ENCODE measurements at places on chromosomes 2 and 18. TPM values are rescaled to one million over a fixed set of nuclear protein-coding genes. Genes with fewer than 3 reads are reported as not detected.

- no peak overlapping the region for H3K27ac ChIP-seq
- no peaks in the 10 kb centered on the region for H3K27me3 ChIP-seq
- no peaks in the 10 kb centered on the region for H3K4me1 ChIP-seq
- no peaks in the 10 kb centered on the region for H3K36me3 ChIP-seq
- H3K4me3 ChIP-seq: no peak overlapping the region
- DNase-seq: no peak
These were observed 384.0 kb downstream of the NBAS start for GRCh38 chr2:15177103-15177502.

- H3K4me3 ChIP-seq: no peak overlapping the region
- no peaks in the 10 kb centered on the region for H3K27me3 ChIP-seq
- H3K27ac ChIP-seq: no peak overlapping the region
- DNase-seq: no peak
These were observed 26.6 kb downstream of the FAHD2B start for GRCh38 chr2:97068074-97068473.

DNA sequence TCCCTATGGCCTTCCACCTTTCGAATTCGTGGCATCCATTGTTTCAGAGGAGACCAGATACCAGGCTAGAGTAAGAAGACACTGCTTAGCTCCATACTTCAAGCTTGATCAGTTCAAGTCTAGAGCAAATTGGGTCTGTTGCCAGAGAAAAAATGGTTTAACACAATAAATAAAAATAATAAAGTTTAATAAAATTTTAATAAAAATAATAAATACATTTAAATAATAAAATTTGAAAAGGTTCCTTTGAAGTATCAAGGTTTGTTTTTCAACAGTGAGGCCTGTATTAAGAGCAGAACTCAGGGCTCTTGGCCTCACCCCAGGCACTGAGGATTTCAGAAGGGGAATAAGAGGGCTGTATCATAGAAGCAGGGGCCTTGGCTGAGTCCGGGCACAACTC is 105.6 kb upstream of the REV1 start:
- no peak overlapping the region for H3K4me3 ChIP-seq
- H3K36me3 ChIP-seq: no peaks in the 10 kb centered on the region
- no peak for DNase-seq
- no peaks in the 10 kb centered on the region for H3K27me3 ChIP-seq

GRCh38 chr18:12313530-12314245 is 5.6 kb downstream of the TUBB6 start:
- no peaks in the 10 kb centered on the region for H3K36me3 ChIP-seq
- no peak for DNase-seq
- H3K4me1 ChIP-seq: peaks cover 3% of the 10 kb centered on the region
- peaks cover 3% of the 10 kb centered on the region for H3K27me3 ChIP-seq
- H3K27ac ChIP-seq: no peak overlapping the region
- H3K4me3 ChIP-seq: no peak overlapping the region

DNA sequence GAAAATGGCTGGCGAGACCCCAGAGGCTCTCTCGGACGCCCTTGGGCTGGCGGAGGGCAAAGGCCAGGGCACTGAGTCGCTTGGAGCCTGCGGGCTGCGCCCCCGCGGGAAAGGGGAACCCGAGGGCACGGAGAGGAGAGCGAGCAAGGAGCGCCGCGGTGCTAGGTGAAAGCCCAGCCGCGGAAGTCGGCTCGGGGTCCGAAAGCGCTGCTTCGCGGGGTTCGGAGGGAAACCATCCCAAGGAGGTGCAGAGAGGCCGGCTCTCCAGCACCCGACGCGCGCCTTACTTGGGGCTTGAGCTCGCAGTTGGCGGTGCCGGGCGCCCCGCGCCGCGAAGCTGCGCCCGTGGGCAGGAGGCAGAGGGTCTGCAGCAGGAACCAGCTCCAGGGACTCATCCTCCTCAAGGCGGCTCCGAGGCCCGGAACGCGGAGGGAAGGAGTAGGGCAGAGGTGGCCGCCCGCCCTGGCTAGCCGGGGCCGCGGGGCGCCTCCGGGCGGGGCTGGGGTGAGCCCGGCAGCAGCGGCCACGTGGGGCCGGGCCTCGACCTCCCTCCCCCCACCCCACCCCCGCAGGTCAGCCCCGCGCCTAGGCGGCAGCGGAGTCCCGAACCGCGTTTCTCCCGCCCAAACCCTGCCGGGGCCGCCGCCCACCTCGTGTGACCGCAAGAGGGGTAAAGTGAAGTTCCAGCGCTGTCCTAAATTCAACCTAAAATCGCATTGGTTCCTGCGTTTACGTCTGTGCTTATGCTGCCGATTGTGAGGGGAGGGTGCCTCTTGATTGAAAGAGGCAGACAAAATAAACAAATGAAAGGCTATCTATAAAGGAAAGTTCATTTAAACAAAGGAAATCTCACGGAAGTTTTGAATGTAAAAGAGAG is at the start of gene TRABD2A:
TRABD2A (minus strand) TSS at position 440 of the 877 bp plus-strand sequence; CDS start at position 395, 45 bp downstream.
- H3K4me1 ChIP-seq: no peaks in the 10 kb centered on the region
- peak within 1 kb of the TSS; percentile 66 for H3K27ac ChIP-seq
- H3K4me3 ChIP-seq: peak within 1 kb of the TSS; percentile 65
- peak; percentile 69 for DNase-seq
- peaks cover 5% of the 10 kb centered on the region for H3K27me3 ChIP-seq
- H3K36me3 ChIP-seq: no peaks in the 10 kb centered on the region

- H3K27me3 ChIP-seq: no peaks in the 10 kb centered on the region
- no peak overlapping the region for H3K4me3 ChIP-seq
These were observed 14.6 kb downstream of the RAMP1 start for GRCh38 chr2:237873897-237874551.

Gene SMYD5
- 9.4 TPM for total RNA-seq

Gene DUSP19
- 2.0 TPM for total RNA-seq

DNA sequence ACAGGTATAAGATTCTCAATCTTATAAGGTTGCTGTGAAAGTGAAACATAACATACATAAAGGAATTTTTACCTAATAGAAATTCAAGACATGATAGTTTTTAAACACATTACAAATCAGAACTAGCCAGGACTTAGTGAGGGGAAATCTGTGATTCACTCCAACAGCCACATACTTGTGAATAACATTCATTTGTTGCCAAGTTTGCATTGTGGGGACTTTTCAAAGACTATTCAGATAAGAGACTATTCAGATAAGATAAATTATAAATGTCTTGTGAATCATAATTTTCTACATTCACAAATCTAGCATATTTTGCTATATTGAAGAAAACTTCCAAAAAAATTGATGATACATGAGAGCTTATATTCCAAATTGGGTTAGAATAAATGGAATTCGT is 345.3 kb upstream of the CDH20 start:
- H3K36me3 ChIP-seq: no peaks in the 10 kb centered on the region
- H3K27me3 ChIP-seq: no peaks in the 10 kb centered on the region
- no peak for DNase-seq
- no peak overlapping the region for H3K27ac ChIP-seq

DNA sequence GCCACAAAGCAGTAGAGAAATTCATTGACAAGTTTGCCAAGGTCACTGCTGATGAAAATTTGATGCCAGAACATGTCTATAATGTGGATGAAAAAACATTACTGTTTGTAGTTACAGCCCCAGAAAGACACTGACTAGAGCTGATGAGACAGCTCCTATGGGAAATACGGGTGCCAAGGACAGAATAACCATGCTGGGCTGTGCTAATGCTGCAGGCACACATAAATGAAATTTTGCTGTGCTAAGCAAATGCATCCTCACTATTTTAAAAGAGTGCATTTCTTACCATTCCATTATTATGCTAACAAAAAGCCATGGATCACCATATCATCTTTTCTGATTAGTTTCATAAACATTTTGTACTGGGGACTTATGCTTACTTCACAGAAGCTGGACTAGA is 208.2 kb downstream of the FHOD3 start:
- no peak overlapping the region for H3K4me3 ChIP-seq
- no peak for DNase-seq
- H3K27me3 ChIP-seq: no peaks in the 10 kb centered on the region
- H3K36me3 ChIP-seq: no peaks in the 10 kb centered on the region
- no peaks in the 10 kb centered on the region for H3K4me1 ChIP-seq

DNA sequence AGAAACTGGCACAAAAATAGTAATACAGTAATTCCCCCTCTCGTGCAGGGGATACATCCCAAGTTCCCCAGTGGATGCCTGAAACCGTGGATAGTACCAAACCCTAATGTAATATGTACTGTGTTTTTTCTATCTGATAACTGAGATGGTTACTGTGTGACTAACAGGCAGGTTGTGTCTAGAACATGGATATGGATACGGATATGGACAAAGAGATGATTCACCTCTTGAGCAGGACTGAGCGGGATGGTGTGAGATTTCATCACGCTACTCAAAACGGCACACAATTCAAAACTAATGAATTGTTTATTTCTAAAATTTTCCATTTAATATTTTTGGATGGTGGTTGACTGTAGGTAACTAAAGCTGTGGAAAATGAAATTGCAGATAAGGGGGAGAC is 3.4 kb downstream of the MBD1 start:
- no peaks in the 10 kb centered on the region for H3K27me3 ChIP-seq
- peaks cover 11% of the 10 kb centered on the region for H3K4me1 ChIP-seq
- H3K27ac ChIP-seq: no peak overlapping the region
- H3K4me3 ChIP-seq: no peak overlapping the region
- DNase-seq: no peak

DNA sequence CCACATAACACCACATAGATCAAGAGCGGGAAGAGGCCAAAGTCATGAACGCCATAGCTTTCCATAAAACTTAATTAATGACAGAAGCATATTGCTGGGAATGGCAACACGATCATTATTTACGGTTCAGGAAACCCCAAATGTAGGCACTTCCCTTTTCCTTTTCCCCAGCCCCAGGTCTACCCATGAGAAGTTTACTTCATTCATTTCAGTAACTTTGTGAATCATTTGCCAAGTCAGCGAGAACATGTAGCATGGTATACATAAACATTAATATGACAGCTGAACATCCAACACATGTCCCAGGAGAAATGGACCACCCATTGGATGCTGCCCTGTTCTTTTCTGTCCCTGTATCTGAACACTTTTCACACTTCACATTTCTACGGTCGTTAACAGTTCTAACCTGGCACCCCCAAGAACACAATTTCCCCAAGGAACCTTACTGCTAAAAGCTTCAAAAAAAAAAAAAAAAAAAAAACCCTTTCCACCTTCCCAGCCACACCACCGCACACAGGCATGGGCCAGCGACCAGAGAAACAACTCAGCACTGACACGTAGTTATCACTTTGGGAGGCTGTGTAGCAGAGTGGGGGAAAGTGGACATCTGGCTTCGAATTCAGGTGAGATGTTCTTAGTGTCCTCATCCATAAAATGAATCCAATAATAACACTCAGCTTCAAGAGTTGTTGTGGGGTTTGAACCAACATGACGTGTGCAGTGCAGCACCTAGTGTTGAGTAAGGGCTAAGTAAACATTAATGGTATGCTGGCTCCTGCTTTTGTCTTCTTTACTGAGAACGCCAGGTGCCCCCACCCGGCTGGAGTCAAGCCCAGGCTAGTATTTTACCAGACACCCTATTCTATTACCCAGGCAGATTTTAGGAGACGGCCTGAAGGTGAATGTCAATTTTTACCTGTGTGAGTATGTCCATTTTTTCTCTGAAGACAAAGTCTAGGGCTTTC is 371.5 kb downstream of the LNPK start:
- H3K27me3 ChIP-seq: no peaks in the 10 kb centered on the region
- no peaks in the 10 kb centered on the region for H3K36me3 ChIP-seq
- no peak overlapping the region for H3K4me3 ChIP-seq
- peak overlapping the region; percentile 74 for H3K27ac ChIP-seq
- DNase-seq: peak; percentile 48
